Kidney glomerular epithelial cell (primary cell): ENCODE measurements at places on chromosomes 6 and 20.

DNA sequence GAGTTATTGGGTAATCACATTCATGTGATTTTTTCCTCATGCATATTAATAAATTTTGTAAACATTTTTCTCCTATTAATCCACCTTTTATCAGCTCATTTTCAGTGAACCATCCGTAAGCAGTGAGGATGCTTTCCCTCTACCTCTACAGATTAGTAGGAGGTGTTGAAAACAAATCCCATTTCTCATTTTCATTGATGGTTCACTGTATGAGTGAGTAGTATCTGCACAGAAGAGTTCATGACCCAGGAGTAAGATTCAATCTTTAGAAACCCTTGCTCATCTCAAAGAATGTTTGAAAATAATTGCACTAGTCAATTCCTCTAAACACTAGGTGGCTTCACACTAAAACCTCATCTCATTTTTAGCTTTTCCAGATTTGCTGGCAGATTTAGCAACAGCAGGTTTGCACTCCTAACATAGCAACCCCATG is 440.0 kb downstream of the HAO1 start:
- DNase-seq = no peak

GRCh38 chr6:169999367-169999766 is 247.9 kb downstream of the ERMARD start:
- no peak for DNase-seq

GRCh38 chr6:66499851-66500250 is 792.8 kb upstream of the EYS start:
- no peak for DNase-seq

- DNase-seq = peak; percentile 89
These were observed 21.1 kb downstream of the SPTLC3 start for GRCh38 chr20:13029687-13030375.

DNA sequence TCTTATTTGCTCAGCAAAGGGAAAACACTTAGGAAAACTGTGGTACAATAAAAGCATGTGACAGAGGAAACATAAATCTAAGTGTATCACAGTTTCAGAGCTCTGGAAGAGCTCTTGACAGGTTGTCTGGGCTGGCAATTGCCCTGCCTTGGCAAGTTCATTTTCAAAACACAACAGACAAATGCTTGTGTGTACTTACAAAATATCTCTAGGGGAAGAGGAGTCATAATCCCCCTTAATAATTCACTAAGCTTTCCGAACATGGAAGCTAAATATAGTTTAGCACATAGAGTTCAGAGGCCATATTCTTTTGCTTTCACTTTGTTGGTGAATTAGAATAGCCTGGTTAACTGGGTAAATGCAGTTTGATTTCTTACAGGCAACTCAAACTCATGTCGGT is 211.6 kb upstream of the THEMIS start:
- DNase-seq = no peak

DNA sequence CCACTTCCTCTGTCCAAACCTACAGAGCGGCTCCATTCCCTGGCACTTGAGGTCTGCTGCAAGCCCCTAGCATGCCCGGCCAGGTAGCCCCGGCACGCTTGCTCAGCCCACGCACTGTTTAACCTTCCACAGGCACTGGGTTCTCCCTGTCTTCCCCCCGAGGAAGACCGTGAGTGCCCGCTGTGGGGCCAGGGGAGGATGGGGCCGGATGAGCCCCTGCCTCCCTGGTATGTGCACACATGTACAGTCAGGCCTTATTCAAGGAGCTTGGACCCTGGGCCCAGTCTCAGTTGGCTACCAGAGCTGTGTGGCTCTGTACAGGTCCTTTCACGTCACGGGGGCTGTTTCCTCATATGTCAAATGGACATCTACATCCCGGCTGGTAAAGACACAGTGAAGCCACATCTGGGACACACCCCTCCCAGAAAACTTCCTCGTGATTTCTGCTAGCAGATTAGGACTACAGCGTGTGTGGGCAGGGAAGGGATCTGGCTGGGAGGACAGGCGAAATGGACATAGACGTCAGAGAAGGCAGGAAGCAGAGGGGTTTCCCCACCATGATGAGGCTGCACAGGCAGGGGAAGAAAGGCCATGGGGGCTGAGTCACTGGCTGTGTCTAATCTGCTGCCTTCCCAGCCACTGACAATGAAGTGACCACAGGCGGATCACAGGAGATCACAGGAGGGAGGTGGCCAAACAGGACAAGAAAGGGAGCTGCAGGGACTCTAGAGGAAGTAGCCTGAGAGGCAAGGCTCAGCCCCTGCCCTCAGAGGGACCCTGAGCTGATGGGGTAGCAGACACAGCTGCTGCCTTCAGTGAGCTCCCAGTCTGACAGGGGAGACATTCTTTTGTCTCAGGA is 62.9 kb downstream of the MRPL14 start:
- no peak for DNase-seq

DNA sequence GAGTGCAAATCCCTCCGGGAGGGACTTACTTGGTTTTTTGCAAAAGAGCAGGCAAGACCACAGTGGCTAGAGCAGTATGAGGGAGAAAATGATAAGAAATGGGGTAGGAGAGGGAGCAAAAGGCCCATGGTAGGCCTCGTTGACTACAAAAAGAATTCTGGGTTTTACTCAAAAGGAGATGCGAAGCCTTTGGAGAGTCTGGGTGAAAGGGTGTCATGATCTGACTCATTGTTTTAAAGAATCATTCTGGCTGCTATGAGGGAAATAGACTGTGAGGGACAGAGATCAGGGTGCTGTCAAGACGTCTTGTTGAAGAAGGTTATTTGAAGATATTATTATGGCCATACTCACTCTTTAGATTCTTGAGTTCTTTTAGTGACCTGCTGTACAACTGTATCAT is 13.0 kb downstream of the TBC1D32 start:
- no peak for DNase-seq

- no peak for DNase-seq
These were observed 240.8 kb downstream of the PLCB1 start for GRCh38 chr20:8372824-8373380.

DNA sequence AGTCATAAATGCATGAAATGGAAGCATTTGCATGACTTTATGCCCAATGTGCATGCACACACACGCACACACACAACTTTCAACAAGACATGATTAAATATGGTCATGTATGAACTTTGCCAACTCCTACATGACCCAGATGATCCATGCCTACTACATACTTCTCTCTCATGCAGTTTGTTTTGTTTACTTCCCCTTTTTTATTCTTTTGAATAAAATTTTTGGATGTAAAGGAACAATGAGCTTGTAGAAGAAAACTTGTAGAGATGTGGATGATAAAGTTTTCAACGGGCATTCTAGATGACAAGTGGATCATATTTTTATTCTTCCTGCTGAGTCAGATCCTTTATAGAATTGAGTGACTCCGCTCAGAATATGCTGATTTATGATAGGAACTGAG is 50.8 kb upstream of the AIG1 start:
- DNase-seq = no peak

- no peak for DNase-seq
These were observed 101.5 kb upstream of the ZNFX1 start for GRCh38 chr20:49379338-49379737.

GRCh38 chr6:84137051-84137375 is 90.4 kb downstream of the CEP162 start:
- no peak for DNase-seq
